Endodermal cell (in vitro differentiated cells): ENCODE measurements at places on chromosomes 3 and 15. TPM values are rescaled to one million over a fixed set of nuclear protein-coding genes. Genes with fewer than 3 reads are reported as not detected.

The MITF gene
- 2.4 and 3.0 TPM in 2 replicates for total RNA-seq

The ITGA11 gene
- total RNA-seq, result 0.32 to 0.73 TPM (median 0.35 TPM) in 3 replicates

The FGF12 gene
- total RNA-seq, result 22.9 and 23.6 TPM in 2 replicates

The GOLGA6A gene
- total RNA-seq, result 0.42 to 1.1 TPM (median 0.86 TPM) in 3 replicates

The FBXW12 gene
- 0.55 to 1.4 TPM (median 0.63 TPM) in 3 replicates for total RNA-seq

The MAPKAPK3 gene
- 39.7 TPM in 2 replicates for total RNA-seq

The ISG20 gene
- total RNA-seq, result 6.1 and 11.4 TPM in 2 replicates

GRCh38 chr3:170410428-170411029, 8.1 kb upstream of the CLDN11 start:
- H3K36me3 ChIP-seq, result no peaks in the 10 kb centered on the region
- H3K4me1 ChIP-seq, result no peaks in the 10 kb centered on the region
- no peak overlapping the region for H3K4me3 ChIP-seq

- H3K36me3 ChIP-seq, result no peaks in the 10 kb centered on the region
- no peak overlapping the region for H3K27ac ChIP-seq
- no peaks in the 10 kb centered on the region for H3K4me1 ChIP-seq
- H3K27me3 ChIP-seq, result no peaks in the 10 kb centered on the region
- no peak overlapping the region for H3K4me3 ChIP-seq
- no peak for DNase-seq
These were observed 132.8 kb upstream of the GADL1 start for GRCh38 chr3:31027191-31027761.

DNA sequence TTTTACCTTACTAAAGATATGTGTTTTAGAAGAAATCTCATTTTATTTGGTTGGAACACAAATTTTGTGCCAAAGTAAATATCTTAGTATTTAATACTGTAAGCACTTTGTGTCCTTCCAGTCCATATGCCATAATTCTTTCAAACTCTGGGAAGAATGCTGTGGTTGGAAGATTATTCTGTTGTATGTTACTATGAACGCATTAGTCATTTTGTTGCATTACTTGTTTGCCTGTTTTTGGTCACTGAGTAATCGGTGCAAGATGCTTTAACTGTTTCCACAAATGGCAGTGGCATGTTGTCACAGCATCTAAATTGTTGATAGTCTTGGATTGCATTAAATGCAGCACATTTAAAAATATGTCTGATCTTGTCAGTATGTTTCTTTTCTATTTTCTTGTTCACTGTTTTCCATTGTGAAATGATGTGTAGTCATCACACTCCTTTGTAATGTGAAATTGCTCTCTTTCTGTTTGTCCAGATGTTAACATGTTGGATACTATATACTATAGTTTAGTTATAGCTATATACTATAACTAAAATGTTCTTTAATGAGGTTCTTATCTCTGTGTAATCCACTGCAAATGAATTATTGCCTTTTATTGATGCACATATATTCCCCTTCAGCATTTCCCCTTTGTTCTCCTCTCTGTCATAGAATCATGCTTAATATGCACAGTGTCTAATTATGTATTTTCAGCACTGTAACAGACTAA, 89.9 kb upstream of the FLNB start:
- DNase-seq, result no peak
- H3K4me1 ChIP-seq, result no peaks in the 10 kb centered on the region

- no peak overlapping the region for H3K4me3 ChIP-seq
- H3K27ac ChIP-seq, result no peak overlapping the region
- H3K27me3 ChIP-seq, result no peaks in the 10 kb centered on the region
- no peak for DNase-seq
- H3K4me1 ChIP-seq, result no peaks in the 10 kb centered on the region
These were observed 3.7 kb downstream of the PBRM1 start for GRCh38 chr3:52682016-52682415.

DNA sequence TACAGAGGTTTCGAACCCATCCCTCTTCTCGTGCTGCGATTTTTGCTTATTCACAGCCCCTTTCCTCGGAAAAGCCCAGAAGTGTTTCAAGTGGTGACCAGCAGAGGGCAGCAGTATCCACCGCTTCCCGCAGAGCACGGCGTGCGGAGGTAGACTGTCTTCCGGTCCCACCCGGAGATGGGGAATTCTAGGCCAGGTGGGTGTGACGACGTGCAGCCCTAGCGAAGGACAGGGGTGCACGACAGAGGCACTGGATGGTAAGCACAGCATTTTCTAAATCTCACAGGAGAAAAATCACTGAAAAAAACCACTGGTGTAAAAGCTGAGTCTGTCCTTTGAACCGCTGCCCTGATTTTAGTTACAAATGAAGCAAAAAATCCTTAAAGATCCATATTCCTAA, 7.4 kb upstream of the PSMD6 start:
- H3K27ac ChIP-seq, result no peak overlapping the region
- no peaks in the 10 kb centered on the region for H3K27me3 ChIP-seq
- no peaks in the 10 kb centered on the region for H3K36me3 ChIP-seq
- H3K4me3 ChIP-seq, result no peak overlapping the region
- H3K4me1 ChIP-seq, result no peaks in the 10 kb centered on the region
